ENCODE measurements at places on chromosomes 1 and 21.
A peak's percentile ranks its signal among the peaks of the same experiment; 100 is the strongest.

GRCh38 chr1:15355968-15356625, 53.6 kb upstream of the EFHD2 start:
- no peak for DNase-seq

DNA sequence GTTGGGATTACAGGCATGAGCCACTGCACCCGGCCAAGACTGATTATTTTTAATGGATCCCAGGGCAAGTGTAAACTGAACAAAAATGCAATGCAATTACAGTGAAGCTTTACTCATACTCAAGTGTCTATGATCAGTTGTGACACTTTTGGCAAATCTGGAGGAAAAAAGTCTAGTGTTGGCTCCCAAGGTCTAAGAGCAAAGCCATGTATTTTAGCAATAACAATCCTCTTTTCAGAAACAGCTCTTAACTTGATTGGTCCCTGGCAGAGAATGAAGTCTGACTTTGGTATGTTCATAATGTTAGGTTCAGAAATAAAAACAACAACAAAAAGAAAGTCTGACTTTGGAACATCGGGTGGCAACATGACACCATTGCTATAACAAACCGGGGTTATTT, 40.2 kb upstream of the C1orf53 start:
- DNase-seq: no peak

DNA sequence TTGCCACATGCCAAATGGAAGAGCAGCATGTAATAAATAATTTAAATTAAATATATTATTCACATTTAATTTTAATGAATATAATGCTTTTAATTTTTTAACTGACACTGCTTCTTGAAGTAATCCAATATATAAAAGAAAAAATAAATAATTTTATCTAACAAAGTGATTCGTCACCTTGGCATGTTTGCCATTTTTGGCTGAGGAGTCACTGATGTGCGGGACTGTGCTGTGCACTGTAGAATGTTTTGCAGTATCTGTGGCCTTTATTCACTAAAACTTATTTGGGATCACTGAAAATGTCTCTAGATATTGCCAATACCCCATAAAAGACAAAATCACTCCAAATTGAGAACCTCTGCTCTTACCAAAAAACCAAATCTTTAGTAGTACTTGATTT, 807.8 kb downstream of the BRINP3 start:
- no peak for DNase-seq

GRCh38 chr1:9061252-9061960, 8.0 kb downstream of the SLC2A5 start:
- DNase-seq: no peak

DNA sequence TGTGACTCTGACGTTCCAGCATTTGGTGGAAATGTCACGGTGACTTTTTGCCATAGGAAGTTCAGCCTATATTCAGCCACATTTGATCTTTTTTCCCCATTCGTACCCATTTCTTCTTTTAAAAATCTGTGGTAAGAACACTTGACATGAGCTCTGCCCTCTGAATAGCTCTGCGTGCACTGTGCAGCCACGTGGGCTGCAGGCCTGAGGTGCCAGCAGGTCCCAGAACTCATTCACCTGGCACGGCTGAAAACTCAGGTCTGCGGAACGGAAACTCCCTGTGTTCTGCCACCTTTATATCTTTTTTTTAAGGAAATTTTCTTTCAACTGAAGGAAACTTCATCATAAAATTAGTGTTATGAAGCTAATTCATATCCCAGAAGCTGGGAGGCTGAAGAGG, 28.6 kb downstream of the CEP104 start:
- DNase-seq: no peak

GRCh38 chr1:214427871-214428277, 123.5 kb downstream of the PTPN14 start:
- DNase-seq: no peak

- no peak for DNase-seq
Observed at GRCh38 chr1:207983044-207983635, 72.2 kb upstream of the CD34 start.

- no peak for DNase-seq
Observed at GRCh38 chr1:196887515-196888239, at the start of gene CFHR4. Gene CFHR4 (plus strand): TSS chr1:196888052. CDS start chr1:196888151, 99 bp downstream.

DNA sequence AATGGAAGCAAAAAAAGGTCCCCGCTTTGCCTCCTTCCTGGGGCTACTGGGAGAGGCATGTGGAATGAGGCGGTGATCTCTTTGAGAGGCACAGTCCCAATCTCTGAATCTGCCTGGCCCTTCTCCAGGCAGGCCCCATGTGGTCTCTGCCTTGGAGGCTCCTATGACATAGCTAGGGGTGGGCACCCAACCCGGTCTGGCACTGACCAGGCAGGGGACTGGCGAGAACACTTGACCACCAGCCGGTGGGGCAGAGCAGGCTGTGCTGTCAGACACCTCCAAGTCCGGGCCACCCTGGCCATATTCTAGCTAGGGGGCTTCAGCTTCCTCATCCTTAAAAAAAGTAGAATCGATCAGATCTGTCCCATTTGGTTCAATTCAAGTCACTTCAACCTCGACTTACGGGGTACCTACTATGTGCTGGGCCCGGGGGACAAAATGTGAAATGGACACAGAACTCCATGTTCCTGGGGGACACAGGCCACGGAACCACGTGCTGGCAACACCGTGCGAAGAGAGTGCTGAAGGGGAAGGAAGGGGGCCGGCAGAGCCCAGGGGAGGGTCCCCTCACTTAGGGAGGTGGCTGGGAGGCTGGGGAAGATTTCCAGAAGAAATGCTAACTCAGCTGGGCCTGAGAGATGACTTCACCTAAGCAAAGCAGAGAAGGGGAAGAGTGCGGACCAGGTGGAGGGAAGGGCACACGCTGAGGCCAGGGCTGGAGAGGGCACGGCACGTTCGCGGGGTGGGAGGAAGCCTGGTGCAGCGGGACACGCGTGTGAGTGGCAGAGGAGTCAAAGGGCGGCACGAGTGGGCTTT, 33.3 kb downstream of the HSPG2 start:
- no peak for DNase-seq

GRCh38 chr1:117695796-117696490, 90.1 kb downstream of the TENT5C start:
- no peak for DNase-seq

- no peak for DNase-seq
Observed at GRCh38 chr1:118101999-118102398, 83.0 kb downstream of the SPAG17 start.

GRCh38 chr1:6447016-6447817, 18.8 kb downstream of the TNFRSF25 start:
- DNase-seq: no peak

- DNase-seq: peak; percentile 42
Observed at GRCh38 chr1:99685516-99686180, 39.7 kb downstream of the PALMD start.

- no peak for DNase-seq
Observed at GRCh38 chr21:33396951-33397350, 6.3 kb upstream of the IFNGR2 start.

DNA sequence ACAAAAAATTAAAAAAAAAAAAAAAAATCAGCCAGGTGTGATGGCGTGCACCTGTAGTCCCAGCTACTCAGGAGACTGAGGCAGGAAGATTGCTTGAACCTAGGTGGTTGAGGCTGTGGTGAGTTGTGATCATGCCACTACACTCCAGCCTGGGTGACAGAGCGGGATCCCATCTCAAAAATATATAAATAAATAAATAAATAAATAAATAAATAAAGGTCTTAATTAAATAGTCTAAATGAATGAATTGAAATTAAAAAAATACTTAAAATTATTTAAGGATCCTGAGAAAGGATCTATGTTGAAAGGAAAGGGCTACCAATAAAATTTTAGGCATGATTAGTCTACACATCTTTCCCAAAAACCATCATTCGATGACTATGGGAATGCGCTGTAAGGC, 67.4 kb upstream of the HP1BP3 start:
- DNase-seq: no peak

GRCh38 chr1:2496087-2496622, 20.1 kb downstream of the PLCH2 start:
- DNase-seq: no peak

- DNase-seq: no peak
Observed at GRCh38 chr1:244324176-244324883, 127.4 kb downstream of the ADSS2 start.

DNA sequence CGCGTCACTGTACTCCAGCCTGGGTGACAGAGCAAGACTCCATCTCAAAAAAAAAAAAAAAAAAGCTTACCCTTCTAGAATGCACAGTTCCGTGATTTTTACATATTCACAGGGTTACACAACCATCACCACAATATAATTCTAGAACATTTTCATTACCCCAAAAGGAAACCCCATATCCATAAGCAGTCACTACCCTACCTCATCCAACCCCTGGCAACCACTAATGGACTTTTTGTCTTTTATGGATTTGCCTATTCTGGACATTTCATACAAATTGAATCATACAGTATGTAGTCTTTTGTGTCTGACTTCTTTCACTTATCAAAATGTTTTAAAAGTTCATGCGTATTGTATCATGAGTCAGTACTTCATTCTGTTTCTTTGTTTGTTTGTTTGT, 22.8 kb downstream of the SYF2 start:
- DNase-seq: no peak

DNA sequence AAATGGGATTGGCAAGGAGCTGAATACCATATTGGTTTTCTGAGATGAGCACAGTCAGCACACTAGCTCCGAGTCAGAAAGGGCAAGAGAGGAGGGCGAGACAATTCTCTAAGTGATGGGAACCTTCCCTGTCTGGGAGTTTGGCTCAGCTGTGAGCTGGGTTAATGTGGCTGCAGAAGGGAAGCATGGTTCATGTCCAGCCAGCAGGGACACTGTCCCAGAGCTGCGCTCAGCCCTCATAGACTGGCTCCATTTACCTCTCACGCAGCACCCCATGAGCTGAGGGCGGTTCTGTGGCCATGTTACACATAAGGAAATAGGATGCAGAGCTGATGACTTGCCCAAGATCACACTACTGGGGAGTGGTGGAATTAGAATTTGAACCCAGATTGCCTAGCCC, 15.7 kb upstream of the CPT2 start:
- no peak for DNase-seq

GRCh38 chr1:69328186-69328585, 239.5 kb upstream of the LRRC7 start:
- no peak for DNase-seq

DNA sequence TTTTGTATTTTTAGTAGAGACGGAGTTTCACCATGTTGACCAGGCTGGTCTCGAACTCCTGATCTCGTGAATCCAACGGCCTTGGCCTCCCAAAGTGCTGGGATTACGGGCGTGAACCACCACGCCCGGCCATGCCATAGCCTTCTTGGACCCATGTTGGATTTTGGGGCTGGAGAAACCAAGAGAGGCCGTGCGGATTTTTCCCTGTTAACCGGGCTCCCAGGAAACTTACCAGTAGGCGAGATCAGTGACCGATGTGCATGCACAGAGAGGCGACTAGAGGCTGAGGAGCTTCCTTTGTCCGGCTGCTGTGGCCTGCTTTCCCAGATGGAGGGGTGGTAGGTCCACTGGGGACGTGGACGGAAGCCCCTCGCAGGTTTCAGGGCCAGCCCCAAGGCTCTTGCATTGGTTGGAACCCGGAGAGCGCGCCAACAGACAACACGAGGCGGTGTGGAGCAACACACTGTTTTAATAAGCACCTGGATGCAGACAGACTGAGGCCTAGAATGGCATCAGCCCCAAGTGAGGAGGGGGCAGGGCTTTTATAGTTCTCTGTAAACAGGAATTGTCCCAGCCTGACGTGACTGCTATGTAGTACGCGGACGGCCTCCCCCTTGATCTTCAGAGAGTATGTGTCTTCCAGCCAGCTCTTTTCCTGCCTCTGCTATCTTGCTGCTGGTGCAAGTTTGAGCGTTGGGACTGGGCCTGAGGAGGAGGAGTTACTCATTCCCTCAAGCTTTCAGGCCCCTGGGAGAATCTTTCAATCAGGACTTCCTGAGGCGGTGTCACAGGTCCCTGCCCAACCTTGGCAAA, at the start of gene ERVH48-1:
Gene ERVH48-1, minus strand, starts transcription at position 517 of the 813 bp plus-strand sequence. CDS start 6,624 bp downstream, outside the sequence.
- no peak for DNase-seq

- DNase-seq: no peak
Observed at GRCh38 chr1:10635085-10635896, 160.5 kb downstream of the PEX14 start.

DNA sequence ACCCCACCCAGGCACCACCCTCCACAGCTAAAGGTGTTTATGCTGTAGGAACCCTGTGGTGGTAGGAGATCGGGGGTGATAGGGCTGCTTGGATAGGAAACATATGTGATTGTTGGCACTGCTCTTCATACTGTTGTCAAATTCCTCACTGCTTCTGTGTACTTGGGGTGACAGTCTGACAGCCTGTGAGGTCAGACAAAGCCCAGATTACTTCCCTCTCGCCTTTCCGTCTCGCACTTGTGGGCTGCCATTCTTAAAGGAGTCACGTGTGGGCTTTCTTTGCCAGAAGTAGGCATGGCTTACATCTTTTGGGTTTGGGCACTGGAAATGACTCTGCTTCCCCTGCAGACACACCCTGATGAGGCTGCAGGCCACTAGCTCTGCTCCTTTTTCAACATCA, 363.8 kb downstream of the DISC1 start:
- DNase-seq: no peak

DNA sequence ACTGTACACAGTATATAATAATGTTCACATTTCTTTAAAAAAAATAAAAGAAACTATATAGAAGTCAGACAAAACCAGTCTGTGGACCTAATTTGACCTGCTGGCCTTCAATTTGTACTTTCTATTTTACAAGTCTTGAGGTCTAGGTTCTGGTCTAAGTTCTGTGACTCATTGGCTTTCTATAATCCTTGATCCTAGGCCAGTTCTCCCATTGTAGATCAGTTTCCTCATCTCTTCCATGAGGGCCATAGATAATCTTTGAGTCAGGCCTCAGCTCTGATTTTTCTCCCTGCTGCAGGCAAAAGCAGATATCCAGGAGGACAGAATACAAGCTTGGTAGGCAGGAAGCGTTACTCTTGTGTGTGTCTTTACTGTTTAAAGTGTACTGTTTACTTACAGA, 603.7 kb upstream of the CAMK1G start:
- DNase-seq: no peak

- no peak for DNase-seq
Observed at GRCh38 chr1:156428746-156429288, 59.8 kb downstream of the RHBG start.

GRCh38 chr1:94250341-94250740, 13.0 kb upstream of the ARHGAP29 start:
- DNase-seq: no peak

DNA sequence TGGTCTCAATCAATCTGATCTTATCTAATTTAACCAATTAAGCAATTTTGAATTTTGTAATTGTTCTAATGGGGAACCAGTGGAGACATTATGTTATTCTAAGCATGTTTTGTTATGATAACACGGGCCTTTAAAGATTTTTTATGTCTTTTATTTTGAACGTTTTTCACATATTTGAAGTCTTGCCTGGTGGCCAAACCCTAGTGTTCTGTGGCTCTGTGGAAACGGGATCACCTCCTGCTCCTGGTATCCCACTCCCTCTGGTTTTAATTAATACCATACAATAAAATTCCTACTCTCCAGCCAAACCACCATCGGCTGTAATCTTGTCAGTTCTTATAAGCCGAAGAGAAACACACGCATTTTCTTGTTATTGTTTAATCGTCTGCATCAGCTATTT, 22.9 kb upstream of the LMO4 start:
- no peak for DNase-seq

GRCh38 chr1:207302618-207303393, 18.7 kb upstream of the CD55 start:
- DNase-seq: no peak

Data from putamen (tissue), 1 donor.